A172 (cell line): ENCODE measurements at places on chromosomes 2 and 18.

GRCh38 chr2:50974940-50975339 is 57.0 kb downstream of the NRXN1 start:
- DNase-seq: no peak

DNA sequence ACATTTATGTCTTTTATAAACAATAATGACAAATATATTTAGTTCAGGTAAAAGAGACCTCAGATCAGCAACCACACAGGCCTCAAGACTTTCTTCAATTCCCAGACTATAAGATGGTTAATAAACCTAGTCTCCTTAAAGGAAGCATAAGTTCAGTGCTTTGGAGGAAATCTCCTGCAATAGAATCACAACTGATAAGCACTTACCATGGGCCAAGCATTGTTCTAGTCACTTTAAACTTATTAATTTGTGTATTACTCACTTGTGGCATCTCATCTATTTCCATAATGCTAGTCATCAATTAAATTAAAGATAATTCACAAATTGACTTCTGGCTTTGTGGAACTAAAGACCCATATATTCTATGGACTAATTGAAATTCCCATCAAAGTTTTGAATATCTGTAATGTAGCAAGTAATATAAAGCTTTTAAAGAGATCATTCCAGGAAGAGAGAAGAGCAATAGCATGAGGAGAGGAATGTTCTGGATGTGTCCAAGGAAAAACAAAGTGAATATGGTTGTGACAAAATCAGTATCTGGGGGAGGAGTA is 42.2 kb downstream of the COL3A1 start:
- no peak for DNase-seq

DNA sequence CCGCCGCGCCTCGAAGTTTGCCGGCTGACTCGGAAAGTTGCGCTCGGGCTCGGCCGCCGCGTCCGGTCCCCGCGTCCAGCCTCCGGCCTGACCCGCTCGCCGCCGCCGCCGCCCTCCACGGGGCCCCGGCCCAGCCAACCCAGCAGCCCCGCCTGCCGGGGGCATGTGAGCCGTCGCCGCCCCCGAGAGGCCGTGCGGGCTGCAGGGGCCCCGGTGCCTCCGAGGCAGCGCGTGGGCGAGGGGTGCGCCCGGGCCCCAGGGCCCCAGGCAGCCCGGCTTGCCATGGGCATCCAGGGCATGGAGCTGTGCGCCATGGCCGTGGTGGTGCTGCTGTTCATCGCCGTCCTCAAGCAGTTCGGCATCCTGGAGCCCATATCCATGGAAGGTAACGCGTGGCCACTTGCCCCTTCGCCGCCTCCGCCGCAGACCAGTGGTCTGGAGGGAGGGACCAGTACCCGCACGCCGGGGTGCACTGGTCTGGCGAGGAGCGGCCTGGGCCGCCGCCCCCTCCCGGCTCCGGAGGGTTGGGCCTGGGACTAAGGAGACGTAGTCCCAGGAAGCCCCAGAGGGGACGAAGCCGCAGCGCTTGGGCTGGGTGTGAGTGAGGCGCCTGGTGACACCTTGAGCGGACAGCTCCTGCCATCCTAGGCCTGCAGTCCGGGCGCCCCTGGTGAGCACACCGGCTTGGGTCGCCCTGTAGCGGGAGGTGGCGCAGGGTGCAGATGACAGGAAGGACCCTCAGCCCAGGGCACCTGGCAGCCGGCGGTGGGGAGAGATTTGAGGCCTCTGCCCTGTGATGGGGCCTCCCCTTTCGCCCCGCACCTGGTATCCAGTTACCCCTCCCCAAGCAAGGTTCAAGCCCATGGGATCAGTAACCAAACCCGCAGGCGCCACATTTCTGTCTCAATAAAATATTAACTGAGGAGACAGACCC is 49.9 kb downstream of the KCNIP3 start:
- no peak for DNase-seq

GRCh38 chr2:163364736-163365135 is 371.1 kb downstream of the FIGN start:
- DNase-seq: no peak

- no peak for DNase-seq
Measured at GRCh38 chr2:144015036-144015435, 504.9 kb downstream of the ZEB2 start.

- DNase-seq: no peak
Measured at GRCh38 chr2:224517963-224518362, 67.2 kb downstream of the CUL3 start.

DNA sequence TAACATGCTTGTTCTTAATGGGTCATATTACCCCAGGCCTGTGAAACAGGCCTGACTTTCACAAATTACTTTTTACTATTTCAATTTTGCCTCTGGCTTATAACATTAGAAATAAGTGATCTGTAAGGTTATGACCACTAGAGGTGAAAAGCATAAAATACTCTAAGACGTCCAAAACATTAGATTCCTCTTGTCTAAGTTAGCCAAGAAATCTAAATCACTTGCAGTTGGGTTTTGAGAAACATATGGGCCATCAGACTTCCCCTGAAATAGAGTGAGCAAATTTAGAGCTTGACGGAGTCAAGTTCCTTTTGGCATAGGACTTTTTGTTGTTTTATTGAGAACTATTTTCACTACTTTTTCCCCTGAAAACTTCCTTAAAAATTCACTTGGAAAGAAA is 32.7 kb upstream of the RIT2 start:
- DNase-seq: no peak

GRCh38 chr2:109225170-109225782 is 96.3 kb downstream of the SH3RF3 start:
- DNase-seq: no peak

DNA sequence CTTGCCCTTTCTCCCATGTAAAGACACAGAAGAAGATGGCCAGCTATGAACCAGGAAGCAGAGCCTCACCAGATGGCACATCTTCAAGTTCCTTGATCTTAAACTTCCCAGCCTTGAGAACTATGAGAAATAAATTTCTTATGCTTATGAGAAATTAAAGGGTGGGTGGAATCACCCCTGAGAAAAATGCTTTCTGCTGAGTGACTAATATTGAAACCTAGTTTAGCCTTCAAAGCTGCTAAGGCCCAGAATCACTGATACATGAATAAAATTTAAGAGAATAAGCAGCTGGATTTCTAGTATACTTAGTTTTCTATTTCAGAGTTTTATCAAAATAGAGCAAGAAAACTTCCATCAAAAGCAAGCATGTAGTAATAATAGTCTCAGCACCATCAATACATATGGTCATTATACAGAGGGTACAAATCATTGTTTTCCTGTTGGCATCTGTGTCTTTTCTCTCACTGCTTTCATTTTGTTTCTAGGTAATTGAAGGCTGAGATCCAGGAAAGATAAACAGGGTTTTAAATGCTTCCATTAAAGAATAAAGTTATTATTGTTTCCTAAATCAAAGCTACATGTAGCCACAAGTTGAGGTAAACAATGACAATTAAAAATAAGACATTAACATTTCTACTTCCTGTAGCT is 53.3 kb upstream of the COL5A2 start:
- DNase-seq: no peak

- DNase-seq: no peak
Measured at GRCh38 chr18:54515149-54515548, 75.9 kb upstream of the DYNAP start.

DNA sequence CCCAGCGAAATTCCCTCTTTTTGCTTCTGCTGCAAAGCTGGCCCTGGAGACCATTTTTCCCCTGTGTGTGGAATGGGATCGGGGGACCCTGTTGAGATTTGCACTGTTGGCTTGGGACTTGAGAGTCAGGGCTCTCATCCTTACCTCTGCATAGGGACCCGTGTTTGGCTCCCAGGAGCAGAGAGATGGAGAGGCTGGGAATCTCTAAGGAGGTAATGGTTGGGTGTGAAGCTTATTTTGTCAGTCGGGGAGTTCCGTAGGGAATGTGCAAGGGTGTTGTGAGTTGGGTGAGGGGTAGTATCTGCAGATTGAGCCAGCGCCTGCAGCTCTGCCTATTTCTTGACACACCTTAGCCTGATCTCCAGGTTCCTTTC is 4.5 kb downstream of the GATA6 start:
- DNase-seq: no peak

- DNase-seq: peak; percentile 94
Measured at GRCh38 chr2:27622921-27623384, 5.9 kb downstream of the CCDC121 start.

- peak; percentile 33 for DNase-seq
Measured at GRCh38 chr2:62998949-62999348, 51.7 kb upstream of the OTX1 start.

GRCh38 chr2:223460774-223461211 is 141.4 kb downstream of the SCG2 start:
- DNase-seq: peak; percentile 60

GRCh38 chr2:125070726-125071505 is 1045.8 kb downstream of the CNTNAP5 start:
- DNase-seq: no peak

DNA sequence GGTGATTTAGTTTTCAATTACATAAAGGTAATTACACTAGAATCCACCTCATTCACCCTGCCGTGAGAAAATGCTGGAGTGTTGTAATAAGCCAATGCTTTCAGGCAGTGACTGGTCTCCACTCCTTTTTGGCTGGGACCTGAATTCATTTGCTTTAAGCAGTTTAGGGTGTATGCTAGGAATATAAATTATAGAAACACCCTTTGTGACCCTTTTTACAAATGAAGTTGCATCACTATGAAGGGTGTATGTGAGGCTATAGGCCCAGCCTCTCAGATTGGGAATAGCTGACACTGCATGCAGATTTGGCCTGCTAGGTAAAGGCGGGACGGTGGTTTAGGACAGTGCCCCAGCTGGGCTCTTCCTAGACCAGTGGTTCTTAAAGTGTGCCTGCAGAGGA is 50.8 kb upstream of the NFE2L2 start:
- no peak for DNase-seq

GRCh38 chr18:10252494-10252893 is 201.9 kb upstream of the APCDD1 start:
- no peak for DNase-seq

GRCh38 chr2:37635504-37636380 is 35.7 kb downstream of the CDC42EP3 start:
- no peak for DNase-seq

DNA sequence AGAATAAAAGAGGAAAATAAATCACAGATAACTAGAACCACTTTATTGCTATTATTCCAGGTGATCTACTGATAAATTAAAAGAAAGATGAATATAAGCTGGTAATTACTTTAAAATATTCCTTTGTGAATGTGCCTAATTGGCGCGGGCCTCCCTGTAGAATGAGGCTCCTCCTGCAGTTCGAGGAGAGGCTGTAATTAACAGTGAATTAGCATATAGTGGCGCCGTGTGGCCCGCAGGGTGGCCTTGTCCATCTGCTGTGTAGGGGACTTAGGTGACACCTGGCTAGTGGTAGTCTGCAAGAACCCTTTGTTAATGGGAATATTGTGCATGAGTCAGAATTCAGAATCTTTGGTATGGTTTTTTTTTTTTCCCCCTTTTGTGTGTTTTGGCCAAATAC is 119.8 kb downstream of the AGAP1 start:
- DNase-seq: no peak

DNA sequence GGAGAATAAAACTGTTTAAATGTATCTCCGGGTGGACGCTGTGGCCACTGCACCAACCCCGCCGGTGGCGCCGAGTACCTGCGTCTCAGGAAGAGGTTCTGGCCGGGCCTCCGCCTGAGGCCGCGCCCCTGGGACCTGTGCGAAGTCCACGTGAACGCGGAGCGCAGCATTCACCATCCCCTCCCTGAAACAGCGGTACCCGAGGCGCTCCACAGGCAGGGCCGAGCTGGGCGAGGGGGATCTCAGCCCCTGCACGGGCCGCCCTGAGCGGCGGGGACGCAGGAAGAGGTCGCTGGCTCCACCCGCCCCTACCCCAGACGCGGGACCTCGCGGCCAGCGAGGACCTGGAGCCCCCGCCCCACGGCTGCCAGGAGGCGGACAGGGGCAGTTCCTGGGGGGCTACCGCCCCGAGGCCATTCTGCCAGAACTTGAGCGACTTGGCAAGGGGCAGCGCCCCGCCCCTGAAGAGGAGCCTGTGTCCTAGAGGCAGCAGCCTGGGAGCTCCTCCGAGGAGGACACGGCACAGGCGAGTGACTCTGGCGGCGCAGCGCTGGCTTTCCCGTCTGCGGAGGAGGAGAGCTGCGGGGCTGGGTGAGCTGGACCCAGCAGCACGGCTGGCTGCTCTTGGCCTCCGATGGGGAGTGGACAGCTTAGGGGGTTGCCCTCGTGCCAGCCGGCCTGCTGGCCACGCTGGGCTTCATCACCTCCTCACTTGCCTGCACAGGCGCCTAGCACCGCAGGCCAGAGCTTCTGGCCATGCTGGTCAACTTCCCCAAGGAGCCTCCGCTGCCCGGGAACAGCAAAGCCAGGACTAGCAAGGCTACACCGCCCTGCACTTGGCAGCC is 9.7 kb upstream of the TEKT4 start:
- DNase-seq: no peak

GRCh38 chr2:50597206-50597605 is 434.7 kb downstream of the NRXN1 start:
- no peak for DNase-seq

GRCh38 chr2:9594366-9595054 is 36.3 kb downstream of the YWHAQ start:
- peak; percentile 74 for DNase-seq

- peak; percentile 85 for DNase-seq
Measured at GRCh38 chr2:120566331-120567035, 169.2 kb upstream of the GLI2 start.

- no peak for DNase-seq
Measured at GRCh38 chr2:54042341-54042740, 71.5 kb upstream of the PSME4 start.

- DNase-seq: no peak
Measured at GRCh38 chr18:37483984-37484819, 81.4 kb downstream of the CELF4 start.

DNA sequence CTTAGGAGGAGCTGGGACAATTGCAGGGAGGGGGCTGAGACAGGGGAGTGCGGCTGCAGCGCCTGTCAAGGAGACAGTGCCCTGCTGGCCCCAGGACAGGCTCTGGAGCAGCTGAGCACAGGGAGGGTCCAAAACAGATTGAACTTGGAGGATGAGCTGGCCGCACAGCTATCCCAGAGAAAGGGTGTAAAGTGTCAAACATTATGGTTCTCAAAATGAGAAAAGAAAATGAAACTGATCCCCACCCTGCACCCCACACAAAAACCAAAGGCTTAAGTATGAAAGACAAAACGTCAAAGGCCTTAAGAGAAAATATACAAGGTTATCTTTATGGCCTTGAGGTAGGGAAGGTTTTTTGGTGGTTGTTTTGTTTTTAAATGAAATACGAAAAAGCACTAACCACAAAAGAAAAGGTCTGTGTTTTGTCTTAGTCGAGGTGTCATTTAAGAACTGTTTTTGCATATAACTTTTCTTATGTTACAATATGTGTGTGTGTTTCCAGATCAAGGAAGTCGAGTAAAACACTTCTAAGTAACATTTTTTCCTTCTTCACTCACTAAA is 111.8 kb downstream of the HDAC4 start:
- DNase-seq: no peak
